ENCODE measurements at places on chromosomes 11 and 22.

DNA sequence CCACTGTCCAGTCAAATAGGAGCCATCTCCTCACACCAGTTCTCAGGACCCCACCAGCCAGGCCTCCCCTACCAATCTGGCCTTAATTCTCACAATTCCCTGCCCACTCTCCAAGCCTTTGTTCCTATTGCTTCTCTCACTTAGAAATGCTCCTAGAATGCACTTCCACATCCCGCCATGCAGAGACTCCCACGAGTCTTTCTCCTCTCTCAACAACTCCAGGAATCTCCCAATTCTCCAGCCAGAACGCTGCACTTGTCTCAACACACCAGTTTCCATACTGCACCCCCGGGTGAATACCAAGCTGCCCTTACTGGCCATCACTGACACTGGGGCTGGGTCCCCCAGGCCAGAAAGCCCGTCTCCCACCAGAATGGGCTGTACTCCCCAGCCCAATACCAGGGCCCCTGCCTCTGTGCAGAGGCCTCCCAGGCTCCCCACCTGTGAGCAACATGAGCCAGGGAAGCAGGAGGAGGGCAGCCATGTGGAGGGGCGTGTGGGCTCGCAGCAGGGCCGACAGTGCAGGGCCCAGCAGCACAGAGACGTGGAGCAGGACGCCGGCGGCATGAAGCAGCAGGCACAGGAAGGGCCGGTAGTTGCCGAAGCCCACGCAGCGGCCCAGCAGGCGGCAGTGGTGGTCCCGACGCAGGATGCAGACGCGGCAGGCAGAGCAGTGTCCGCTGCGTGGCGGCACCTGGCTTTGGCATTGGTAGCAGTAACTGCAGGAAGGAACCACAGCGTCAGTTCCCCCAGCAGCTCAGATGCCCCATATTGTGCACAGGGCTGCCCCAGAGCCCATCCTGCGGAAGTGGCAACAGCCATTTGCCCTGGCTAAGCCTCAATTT lies 2.4 kb downstream of the ZDHHC24 start:
- peak; percentile 45 for DNase-seq

- no peak for DNase-seq
Observed at GRCh38 chr22:39182478-39183030, 30.1 kb upstream of the CBX7 start.

DNA sequence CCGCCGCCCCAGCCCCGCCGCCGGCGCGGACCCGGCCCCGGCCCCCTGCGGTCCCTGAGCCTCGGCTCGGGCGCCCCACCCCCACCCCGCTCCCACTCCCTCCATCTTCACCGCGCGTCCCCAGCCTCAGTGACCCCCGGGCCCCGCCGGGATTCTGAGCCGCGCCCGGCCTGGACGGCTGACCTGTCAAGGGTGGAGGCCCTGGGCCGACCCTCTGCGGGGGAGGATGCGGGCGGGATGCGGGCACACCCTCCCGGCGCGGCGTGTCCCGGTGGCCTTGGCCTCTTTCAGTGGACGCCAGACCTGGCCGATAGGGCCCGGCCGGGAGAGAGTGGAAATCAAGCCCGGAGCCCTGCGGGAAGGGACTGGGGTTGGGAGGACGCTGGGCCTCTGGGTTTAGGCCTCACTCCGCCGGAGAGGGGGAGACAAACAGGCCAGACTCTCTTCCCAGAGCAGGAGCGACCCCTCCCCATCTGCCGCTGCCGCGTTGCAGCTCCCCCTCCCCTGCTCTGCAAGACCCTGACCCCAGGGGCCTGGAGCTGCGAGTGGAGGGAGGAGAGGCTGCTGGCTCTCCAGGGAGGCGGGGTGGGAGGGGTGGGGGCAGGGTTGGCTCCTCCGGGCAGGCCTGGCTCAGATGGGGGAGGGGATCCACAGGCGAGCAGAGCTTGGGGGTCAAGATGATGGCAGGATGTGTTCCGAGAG lies 525 bp downstream of the MAPK8IP2 start:
- DNase-seq = no peak

GRCh38 chr11:21635394-21636145 lies 557.3 kb upstream of the ANO5 start:
- no peak for DNase-seq

DNA sequence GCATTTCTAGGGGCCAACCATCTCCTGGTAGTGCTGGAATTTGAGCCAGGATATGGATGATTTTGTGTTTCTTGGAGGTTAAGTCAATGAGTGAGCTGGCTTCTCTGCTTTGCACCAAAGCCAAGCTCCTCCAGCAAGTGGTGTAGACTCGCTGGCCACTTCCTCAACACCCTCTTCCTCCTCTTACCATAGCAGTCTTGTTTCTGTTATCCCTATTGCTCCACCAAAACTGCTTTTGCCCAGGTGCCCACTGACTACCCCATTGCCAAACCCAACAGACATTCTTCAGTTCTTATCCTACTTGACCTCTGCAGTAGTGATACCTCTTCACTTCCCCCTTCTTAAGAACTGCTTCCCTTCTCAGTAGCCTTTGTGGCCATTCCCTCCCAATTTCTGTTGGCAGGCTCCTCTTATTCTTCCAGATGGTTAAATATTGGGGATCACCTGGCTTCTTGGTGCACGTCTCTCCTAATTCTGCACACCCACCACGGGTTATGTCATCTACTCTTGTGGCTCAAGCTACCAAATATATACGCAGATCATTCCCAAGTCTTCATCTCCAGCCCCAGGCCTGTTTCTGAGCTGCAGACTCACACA lies 7.0 kb upstream of the PRG2 start:
- no peak for DNase-seq

DNA sequence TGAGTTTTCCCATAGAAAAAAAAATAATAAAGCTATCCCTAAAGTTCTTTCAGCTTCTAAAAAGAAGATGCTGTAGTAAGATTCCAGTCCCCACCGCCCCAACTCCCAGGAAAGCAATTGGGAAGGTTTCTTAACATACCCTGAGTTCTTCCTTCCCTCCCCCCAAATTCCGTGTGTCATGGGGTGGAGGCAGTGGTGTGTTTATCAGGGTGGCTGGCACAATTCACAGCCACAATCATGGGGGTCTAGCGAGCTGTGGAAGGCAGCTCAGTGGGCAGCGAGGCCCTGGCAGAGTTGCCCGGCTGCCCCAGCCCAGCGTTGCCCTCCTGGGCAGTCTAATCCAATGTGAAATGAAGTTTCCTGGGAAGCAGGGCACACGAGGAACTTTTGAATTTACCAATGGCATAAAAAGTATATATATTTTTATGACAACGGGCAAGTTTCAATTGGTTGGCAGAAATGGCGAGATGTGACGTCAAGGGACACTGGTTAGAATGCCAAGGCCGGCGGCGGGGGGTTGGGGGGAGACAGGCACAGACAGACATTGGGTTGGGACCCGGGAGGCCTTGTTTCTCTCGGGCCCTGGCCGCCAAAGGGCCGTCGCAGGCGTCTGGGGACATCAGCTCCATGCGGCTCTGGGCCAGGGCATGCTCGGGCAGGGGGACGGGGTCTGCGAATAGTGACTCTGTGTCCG lies 80.7 kb upstream of the PPARA start:
- no peak for DNase-seq

DNA sequence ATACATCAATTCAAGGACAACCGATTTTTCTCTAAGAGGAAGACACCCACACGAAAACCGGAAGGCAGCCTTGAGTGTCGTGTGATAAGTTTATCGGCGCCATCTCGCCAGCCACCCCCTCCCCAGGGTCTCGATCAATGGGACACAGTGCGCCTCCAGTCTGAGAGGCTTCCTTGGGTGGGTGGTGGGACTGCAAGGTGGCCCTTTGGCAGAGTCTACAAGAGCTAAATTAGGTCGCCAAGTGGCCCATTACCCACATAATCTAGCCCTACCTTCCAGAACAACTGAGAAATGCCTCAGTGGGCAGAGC lies 64.0 kb downstream of the CD6 start:
- no peak for DNase-seq

GRCh38 chr11:27166130-27166529 lies 125.5 kb downstream of the BBOX1 start:
- DNase-seq = no peak

- no peak for DNase-seq
Observed at GRCh38 chr11:100612766-100613165, 74.3 kb upstream of the ARHGAP42 start.

DNA sequence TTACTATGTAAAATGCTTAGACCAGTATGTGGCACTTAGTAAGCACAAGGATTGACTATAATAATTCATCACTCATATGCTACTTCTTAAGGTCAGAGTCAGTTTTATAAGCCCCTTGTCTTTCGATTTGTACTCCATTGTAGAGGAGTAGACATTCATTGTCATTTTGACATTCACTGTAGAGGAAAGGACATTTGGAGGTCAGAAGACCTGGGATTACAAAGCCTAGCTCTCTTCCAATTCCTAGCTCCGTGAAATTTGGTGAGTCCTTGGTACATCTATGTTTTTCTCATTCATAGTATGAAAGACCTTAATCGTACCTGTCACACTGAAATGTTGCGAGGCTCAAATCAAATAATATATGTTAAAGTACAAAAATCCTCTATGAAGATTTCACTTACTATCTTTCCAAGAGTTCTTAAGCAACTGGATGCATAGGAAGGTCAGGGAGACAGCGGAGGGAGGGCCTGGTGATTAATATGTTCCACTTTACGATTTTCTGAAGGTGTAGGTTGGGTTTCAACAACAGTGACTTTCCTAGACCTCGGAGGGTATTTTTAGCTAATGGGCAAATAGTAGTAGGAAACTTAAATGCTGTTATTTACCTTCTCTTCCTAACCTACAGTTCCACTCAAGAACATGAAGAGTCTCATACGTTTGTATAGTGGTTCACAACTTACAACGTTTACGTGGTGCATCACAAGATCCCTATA lies 1.4 kb upstream of the EMSY start:
- DNase-seq = no peak

DNA sequence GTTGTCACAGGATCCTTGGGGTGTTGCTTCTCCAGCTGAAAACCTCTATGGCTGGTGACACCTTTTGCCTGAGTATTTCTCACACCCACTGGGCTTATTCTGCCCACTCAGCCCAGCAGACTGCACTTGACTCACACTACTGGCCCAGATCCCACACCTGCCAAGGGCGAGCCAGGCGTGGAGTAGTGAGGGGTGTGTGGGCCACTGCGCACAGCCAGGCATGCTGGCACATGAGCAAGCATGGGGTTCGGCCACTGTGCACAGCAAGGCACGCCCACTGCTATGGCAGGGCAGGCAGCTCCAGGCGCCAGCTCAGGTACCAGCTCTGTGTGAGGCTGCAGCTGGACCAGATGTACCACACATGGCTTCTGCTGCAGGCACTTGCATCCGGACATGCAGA lies 116.5 kb upstream of the MTNR1B start:
- DNase-seq = no peak

DNA sequence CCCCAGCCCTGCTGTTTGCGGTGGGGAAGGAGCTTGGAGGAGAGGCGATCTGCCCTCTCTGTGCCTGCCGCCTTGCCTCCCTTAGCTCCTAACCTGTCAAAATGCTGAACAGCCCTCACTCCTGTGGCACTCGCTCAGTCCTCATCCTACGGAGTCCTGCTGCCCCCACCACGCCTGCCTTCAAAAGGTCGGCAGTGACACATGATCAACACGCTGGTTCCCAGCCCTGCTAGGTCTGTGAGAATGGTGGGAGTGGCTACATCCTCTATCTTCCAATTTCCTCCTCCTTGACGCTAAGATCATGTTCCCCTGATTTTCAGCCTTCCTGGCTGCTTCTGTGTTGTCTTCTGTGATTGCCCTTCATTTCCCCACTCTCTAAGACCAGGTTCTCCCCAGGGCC lies 120.2 kb upstream of the TBCEL start:
- no peak for DNase-seq

DNA sequence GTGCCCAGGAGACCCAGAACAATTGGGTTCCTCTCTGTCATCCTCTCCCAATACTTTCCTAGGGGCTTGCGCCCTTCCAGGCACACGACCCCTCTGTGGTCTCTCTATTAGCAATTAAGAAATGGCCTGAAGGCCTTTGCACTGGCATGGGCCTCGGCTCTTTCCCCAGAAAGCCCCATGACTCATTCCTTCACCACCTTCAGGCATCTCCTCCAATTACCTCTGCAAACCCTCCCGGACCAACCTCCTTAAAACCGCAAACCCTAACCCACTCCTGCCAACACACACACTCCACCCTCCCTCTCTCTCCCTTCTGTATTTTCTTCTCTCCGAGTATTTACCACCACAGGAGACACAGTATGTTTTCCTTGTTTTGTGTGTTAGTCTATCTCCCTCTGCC lies 36.7 kb downstream of the LARGE1 start:
- DNase-seq = no peak

GRCh38 chr11:105790840-105791239 lies 181.0 kb downstream of the GRIA4 start:
- DNase-seq = no peak

DNA sequence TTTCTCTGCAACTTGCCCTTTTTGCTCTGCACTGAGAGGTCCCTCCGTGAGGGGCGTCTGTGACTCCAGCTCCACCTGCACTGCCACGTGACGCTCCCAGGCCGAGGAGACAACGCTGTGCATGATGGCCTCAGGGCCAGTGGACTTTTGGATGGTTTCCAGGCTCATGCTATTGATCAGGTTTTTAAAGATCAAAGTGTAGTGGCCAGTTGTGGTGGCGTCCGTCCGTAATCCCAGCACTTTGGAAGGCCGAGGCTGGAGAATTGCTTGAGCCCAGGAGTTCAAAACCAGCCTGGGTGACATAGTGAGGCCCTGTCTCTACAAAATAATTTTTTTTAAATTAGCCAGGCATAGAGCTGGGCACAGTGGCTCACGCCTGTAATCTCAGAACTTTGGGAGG lies 16.1 kb downstream of the RPL3 start:
- no peak for DNase-seq

GRCh38 chr11:74116719-74117118 lies 54.1 kb downstream of the C2CD3 start:
- DNase-seq = no peak

DNA sequence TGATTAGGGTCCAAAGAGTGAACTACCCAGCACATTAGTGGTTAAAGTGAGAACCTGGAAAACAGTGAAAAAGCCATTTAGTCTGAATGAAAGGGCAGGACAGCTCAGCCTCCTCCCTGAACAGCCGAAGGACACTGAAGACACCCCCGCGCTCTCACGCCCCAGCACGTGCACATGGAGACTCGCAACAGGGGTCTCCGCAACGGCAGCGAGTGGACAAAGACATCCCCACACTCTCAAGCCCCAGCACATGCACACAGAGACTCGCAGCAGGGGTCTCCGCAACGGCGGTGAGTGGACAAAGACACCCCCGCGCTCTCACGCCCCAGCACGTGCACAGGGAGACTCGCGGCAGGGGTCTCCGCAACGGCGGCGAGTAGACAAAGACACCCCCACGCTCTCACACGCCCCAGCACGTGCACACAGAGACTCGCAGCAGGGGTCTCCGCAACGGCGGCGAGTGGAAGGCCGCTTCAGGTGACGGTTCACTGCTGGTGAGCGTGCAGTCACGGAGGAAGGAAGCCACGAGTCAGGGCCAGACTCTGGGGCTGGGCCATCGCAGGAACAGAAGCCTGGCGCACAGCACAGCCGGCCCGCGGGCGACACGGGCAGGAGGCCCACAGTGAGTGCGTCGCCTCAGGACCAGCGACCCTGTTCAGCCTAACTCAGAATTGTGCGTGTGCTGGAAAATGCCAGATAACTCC lies 43.6 kb downstream of the BRD1 start:
- DNase-seq = no peak

Data from stimulated activated CD8-positive, alpha-beta memory T cell treated with anti-CD3 and anti-CD28 coated beads, Interleukin-12 subunit alpha, Interleukin-12 subunit beta, amount 100 ng/mL, for 1 hour (primary cell).